ENCODE measurements at places on chromosomes 16 and 17. TPM values are rescaled to one million over a fixed set of nuclear protein-coding genes. Genes with fewer than 3 reads are reported as not detected.

GPRC5B gene
- 1.6 TPM for total RNA-seq

TUBB3 gene
- 237 TPM for total RNA-seq

KRTAP3-2 gene
- not detected for total RNA-seq

KRTAP4-1 gene
- total RNA-seq = not detected

C17orf78 gene
- total RNA-seq = not detected

CACNG1 gene
- total RNA-seq = not detected

HOXB4 gene
- 1.7 TPM for total RNA-seq

VASN gene
- 28.3 TPM for total RNA-seq

EPN3 gene
- total RNA-seq = not detected

DOC2A gene
- total RNA-seq = 1.1 TPM

MIS12 gene
- total RNA-seq = 21.6 TPM

PYY gene
- total RNA-seq = not detected

HEATR9 gene
- not detected for total RNA-seq

OR2C1 gene
- total RNA-seq = not detected

KCNH6 gene
- total RNA-seq = not detected

HOXB13 gene
- total RNA-seq = 4.7 TPM

KCNJ18 gene
- not detected for total RNA-seq

ATF7IP2 gene
- total RNA-seq = 14.6 TPM

SRCIN1 gene
- not detected for total RNA-seq

TVP23C gene
- total RNA-seq = 7.3 TPM

ESRP2 gene
- total RNA-seq = 0.24 TPM

CA5A gene
- total RNA-seq = not detected

ASPHD1 gene
- total RNA-seq = 2.6 TPM

NRN1L gene
- not detected for total RNA-seq

MMP28 gene
- total RNA-seq = not detected

IL17C gene
- not detected for total RNA-seq

SLC13A2 gene
- not detected for total RNA-seq

CTRB1 gene
- not detected for total RNA-seq

ACSM2A gene
- not detected for total RNA-seq

ZNF18 gene
- 7.7 TPM for total RNA-seq

TERB1 gene
- total RNA-seq = not detected

MT1E gene
- total RNA-seq = 604 TPM

FAM20A gene
- 0.36 TPM for total RNA-seq

LRRC46 gene
- total RNA-seq = not detected

All from RPMI7951 (cell line).